ENCODE measurements at places on chromosomes 4 and X.

GRCh38 chr4:138611721-138612120 lies 369.6 kb upstream of the SLC7A11 start:
- DNase-seq, result no peak

GRCh38 chr4:78608684-78609083 lies 57.1 kb downstream of the ANXA3 start:
- DNase-seq, result no peak

DNA sequence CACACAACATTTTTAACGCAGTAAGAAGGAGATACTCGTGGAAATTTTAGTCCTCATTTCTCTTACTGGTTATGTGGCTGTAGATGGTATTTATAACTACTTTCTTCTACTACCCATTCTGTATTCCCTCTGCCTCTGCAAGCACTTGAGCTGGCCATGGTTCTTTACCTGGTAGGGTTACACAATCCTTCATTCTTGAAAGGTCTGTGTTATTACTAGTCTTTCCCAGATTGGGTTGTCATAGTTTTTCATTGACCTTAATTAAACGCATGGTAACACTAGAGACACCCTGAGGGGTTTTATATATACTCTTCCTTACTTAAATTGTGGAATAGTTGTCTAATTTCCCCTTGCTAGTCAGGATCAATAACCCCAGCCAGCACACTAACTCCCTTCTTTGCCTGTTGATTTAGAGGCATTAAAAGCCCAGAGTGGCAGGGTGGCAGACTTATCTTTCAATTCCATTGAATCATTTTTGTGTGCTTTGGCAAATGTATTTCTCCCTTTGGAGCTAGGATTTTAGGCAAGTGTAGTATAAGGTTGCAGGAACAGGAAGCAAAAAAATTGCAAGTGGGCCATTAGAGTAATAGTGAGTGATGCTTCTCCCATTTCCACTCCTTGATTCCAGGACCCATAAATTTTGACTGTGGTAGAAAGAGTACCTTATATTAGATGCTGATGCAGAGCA lies 113.6 kb upstream of the EMCN start:
- no peak for DNase-seq

- no peak for DNase-seq
Observed at GRCh38 chr4:155419266-155419665, 42.5 kb upstream of the MAP9 start.

- no peak for DNase-seq
Observed at GRCh38 chrX:11953615-11954014, 184.7 kb upstream of the FRMPD4 start.

DNA sequence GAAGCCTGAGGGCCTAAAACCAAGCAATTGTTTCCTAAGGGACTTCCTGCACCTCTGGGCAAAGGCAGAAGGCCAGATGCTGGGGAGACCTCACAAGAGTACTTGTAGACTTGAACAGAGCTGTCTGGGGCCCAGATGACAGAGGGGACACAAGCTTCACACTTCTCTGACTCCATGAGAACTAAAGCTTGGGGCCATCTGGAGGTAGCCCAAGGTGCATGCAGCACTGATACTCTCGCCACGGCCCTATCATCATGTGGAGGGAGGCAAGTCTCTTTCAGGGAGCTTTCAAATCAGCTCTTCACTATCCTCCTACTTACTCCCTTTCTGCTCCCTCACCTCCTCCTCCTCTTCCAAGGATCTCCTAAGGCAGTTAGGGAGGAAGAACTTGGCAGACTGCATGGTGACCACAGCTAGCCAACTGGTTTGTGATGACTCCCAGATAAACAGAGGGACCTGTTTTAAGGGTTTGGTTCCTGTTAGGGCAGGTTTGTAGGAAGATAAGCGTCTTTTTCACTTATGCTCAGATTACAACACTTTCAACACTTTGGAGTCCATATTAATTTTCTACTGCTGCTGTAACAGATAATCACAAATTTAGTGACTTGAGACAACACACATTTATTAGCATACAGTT lies 23.8 kb downstream of the MSL3 start:
- DNase-seq, result no peak

GRCh38 chrX:24890677-24891076 lies 125.1 kb downstream of the ARX start:
- no peak for DNase-seq

- DNase-seq, result no peak
Observed at GRCh38 chr4:61312526-61312925, 112.4 kb downstream of the ADGRL3 start.

DNA sequence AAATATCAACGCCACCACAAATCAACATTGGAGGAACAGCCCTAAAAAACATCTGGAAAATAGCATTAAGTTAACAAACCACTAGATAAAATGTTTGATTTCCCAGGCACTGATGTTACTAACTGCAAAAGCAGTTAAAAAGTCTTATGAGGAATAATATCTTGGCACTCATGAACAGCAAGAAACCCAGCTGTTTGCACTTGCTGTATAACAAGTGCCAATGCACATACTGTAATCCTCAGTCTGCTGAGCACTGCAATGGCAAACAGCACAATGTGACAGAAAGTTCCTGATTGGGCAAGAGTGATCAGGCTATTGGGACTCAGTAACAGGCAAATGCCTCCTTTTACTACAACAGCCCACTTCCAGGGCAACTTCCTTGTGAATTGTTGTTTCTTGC lies 20.8 kb upstream of the SEC24B start:
- DNase-seq, result no peak

DNA sequence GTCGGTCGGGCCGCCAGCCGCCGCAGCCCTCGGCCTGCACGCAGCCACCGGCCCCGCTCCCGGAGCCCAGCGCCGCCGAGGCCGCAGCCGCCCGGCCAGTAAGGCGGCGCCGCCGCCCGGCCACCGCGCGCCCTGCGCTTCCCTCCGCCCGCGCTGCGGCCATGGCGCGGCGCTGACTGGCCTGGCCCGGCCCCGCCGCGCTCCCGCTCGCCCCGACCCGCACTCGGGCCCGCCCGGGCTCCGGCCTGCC lies 213 bp downstream of the NFKB1 start:
- peak; percentile 52 for DNase-seq

DNA sequence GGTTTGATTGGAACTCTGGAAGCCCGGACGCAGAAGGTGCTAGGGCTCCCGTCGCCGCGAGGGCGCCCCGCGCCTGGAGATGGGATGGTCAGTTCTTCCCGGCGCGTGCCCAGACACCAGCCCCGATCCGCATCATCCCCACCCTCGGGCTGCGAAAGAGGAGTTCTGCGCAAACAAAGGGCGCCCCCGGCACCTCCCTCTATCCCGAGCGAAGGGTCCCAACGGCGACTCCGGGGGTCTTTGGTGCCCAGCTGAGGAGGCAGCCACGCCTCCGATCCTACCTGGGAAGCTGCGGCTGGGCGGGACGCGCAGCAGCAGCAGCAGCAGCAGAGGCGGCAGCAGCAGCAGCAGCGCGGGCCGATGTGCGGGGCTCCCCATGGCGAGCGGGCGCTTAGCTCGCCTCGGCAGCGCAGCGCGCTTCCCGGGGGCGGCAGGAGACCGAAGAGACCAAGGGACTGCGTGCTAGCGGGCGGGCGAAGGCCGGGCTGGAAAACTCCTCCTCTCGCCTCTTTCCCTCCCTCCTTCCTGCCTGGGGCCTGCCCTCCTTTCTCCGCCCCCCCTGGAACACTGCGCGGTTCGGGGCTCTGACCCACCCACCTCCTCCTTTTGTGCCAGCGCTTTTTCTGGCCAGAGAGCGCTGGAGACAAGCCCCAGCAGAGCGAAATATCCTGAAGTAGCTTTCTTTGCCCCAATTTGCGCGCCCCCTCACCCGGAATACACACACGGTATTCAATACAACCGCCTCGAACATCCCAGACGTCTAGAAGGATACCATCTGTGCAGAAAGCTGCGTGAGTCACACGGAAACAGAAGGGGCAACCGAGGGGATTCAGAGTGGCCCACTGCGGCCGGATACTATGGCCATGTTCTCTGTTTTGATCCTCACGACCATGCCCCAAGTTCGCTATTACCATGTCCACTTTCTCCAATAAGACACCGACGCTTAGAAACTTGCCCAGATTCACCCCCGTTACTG lies at the start of gene SRPX:
Gene SRPX (minus strand): TSS at position 457 of the 976 bp plus-strand sequence. CDS start 79 bp downstream, at position 378.
- no peak for DNase-seq

DNA sequence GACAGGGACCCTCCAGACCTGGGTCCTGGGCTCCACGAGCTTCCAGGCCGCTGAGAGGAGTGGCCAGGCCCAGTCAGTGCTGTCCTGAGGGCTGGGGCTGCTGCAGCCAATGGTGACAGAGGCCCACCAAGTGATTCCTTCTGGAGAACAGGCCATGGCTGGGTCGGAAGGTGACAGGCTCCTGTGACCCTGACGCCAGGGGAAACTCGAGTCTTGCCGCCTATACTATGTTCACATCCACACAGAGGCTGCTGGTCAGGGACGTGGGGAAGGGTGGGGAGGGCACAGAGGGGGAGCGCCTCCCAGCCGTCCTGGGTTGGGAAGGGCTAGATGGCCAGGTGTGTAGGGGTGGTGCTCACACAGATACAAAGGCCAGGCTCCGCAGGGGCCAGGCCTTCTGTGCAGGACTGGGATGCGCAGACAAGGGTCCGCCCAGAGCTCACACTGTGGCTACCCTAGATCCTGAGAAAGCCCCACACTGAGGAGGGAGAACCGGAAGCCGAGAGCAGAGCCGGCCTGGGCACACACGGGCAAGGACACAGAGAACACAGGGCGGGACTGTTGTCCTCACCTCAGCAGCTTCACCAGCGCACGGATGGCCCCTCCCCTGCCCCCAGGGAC lies 81.4 kb downstream of the HTRA3 start:
- DNase-seq, result no peak

- no peak for DNase-seq
Observed at GRCh38 chrX:74179071-74179470, 124.9 kb upstream of the ZCCHC13 start.

DNA sequence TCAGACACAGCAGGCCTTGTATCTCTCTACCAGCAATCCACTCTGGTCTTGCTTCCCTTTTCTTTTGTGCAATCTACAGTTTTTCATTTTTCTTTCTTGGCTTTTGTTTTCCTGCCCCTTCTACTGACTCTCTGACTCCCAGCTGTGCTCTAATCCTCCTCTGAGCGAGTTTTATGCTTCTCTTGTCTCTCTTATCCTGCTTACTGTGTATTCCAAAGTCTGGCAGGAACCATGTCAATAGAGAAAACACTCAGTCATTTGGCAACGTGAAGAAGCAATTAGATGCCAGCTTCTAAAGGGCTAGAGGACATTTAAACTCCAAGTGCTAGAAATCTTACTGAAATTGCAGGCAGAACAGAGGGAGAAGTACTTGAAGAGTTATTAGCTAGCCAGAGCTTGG lies 984.6 kb upstream of the TENM3 start:
- no peak for DNase-seq

DNA sequence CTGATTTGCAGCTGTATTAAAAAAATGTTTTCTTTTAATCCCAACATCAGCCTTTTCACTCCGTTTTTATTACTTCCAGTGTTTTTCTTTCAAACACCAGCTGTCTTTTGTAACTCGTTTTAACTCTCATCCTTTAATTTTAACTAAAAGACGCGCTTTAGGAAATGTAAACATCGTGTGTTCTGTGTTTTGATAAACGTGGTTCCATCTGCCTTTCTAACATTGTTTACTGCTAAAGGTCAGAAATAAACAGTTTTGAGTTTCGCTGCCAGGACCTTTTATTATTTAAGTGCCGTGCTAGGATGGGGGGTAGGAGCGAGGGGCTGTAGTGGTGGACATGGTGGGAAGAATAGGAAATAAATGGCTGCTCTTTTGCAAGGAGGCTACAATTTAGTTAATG lies 1.5 kb downstream of the N4BP2 start:
- DNase-seq, result no peak

GRCh38 chr4:24065974-24066373 lies 176.1 kb upstream of the PPARGC1A start:
- DNase-seq, result no peak

DNA sequence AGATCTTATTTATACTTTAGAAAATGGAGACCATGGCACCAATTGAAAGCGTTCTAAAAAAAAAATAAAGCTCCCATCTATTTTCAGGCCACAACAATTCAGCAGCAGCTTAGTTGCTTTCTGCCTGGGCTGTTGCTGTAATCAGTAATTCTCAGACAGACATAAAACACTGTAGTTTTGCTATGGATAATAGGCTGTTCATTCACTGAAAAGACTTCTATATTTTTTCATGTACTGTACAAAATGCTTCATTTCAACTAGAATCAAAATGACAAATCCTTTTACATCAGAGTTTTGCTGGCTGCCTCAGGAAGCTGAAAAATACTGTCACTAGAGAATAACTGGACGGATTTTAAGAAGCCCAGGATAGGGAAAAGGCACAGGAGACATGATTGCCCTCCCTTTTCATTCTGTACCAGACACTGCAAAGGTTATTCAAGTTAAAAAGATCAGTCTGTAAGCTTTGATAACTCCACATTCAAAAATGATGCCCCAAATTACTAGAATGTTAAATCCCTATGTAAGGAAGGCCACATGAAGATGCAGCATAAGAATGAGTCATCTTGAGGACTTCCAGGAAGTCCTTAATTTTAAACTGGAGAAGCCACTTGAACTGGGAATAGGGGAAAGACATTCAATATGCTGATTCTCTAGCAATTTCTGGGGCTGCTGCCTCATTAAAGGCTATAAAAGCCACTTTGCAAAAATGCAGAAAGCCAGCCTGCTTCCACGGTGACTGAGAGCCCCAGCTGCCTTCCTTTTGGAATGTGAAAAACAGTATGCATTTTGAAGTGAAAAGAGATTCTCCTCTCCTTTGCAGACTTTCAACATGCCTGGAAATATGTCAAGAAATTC lies 403.2 kb upstream of the RASGEF1B start:
- DNase-seq, result no peak

GRCh38 chr4:81626851-81627250 lies 155.1 kb upstream of the RASGEF1B start:
- DNase-seq, result no peak

GRCh38 chr4:80188801-80189458 lies 8.4 kb upstream of the PRDM8 start:
- DNase-seq, result no peak

DNA sequence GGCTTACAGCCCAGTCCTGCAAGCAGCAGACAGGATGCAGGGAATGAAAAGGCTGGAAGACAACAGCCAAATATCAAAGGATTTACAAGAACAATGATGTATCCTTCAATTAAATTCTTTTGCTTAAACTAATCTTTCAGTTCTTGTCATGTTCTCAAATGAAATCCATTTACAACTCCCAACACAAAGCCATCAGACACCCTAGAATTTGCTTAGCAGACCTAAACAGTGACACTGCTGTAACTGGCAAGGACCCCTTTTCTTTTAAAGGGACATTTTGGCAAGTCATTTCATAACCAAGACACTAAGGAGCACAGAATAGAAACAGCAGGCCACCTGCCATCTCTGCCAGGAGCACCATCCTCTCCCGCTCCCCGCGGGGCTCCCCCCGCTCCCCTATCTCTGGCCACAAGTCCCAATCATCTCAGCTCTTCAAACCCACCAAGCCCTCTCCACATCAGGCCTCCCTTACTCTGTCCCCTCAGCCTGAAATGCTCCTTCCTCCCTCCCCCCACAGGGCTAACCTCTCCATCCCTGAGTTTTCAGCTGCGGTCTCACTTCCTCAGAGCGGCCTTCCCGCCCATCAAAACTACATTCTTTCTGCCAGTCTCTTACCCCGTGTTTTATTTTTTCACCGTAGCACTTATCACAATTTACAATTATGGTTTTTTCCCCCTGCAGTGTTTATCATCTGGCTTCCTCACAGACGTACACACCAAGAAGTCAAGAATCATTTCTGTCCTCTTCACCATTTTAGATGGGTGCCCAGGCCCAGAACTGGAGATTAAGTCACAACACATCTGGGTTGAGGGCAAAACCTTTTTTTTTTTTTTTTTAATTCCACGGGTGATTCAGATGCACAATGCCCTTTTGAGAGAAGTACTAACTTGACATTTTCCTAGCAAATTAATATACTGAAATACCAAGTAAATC lies 45.8 kb downstream of the TSPAN5 start:
- peak; percentile 72 for DNase-seq

Data from cerebellar cortex (tissue), 1 donor.